Uterine smooth muscle cell (primary cell): ENCODE measurements at places on chromosomes 4 and X. TPM values are rescaled to one million over a fixed set of nuclear protein-coding genes. Genes with fewer than 3 reads are reported as not detected.

Gene PPP4R3C
- not detected in 2 replicates for total RNA-seq

Gene UBQLN2
- 9.1 and 9.3 TPM in 2 replicates for total RNA-seq

Gene MTCP1
- 1.3 and 4.0 TPM in 2 replicates for total RNA-seq

Gene FAT4
- total RNA-seq, result 6.6 and 9.9 TPM in 2 replicates

Gene LPAR4
- 0.12 and 0.22 TPM in 2 replicates for total RNA-seq

Gene BANK1
- 0.44 and 1.00 TPM in 2 replicates for total RNA-seq

Gene GAGE12J
- total RNA-seq, result not detected in 2 replicates

Gene GPR50
- total RNA-seq, result not detected in 2 replicates

Gene TGIF2LX
- not detected in 2 replicates for total RNA-seq

Gene ZFYVE28
- 4.9 and 5.0 TPM in 2 replicates for total RNA-seq

Gene LAP3
- 89.1 and 116 TPM in 2 replicates for total RNA-seq

Gene APOOL
- total RNA-seq, result 7.7 and 9.6 TPM in 2 replicates

Gene CXCL5
- 0.25 and 0.44 TPM in 2 replicates for total RNA-seq

Gene GLUD2
- 1.2 and 2.0 TPM in 2 replicates for total RNA-seq

Gene RS1
- not detected in 2 replicates for total RNA-seq

Gene MND1
- 8.4 and 19.5 TPM in 2 replicates for total RNA-seq

Gene SLC2A9
- 0.33 and 1.4 TPM in 2 replicates for total RNA-seq

Gene GAB3
- 0.77 and 1.4 TPM in 2 replicates for total RNA-seq

Gene CLCN4
- 0.62 and 0.77 TPM in 2 replicates for total RNA-seq

Gene GPR34
- total RNA-seq, result not detected in 2 replicates

Gene HELT
- total RNA-seq, result not detected in 2 replicates

Gene SMIM10
- total RNA-seq, result 5.4 and 5.9 TPM in 2 replicates

Gene ZCCHC18
- total RNA-seq, result 0.55 and 2.0 TPM in 2 replicates

Gene SLC34A2
- not detected in 2 replicates for total RNA-seq

Gene SASH3
- not detected in 2 replicates for total RNA-seq

Gene ARHGEF6
- 9.4 and 12.5 TPM in 2 replicates for total RNA-seq

Gene RAB40A
- under 0.01 and 0.25 TPM in 2 replicates for total RNA-seq

Gene MAGEB2
- total RNA-seq, result not detected in 2 replicates

Gene PLAC8
- total RNA-seq, result 0.25 TPM in 1 of 2 replicates, not detected in the other

Gene TCEAL1
- total RNA-seq, result 17.4 and 31.4 TPM in 2 replicates

Gene PDGFRA
- 152 and 220 TPM in 2 replicates for total RNA-seq

Gene KLHL34
- under 0.01 TPM in 1 of 2 replicates, not detected in the other for total RNA-seq

Gene ADH1A
- not detected in 2 replicates for total RNA-seq

Gene DDX60
- 26.1 and 27.8 TPM in 2 replicates for total RNA-seq

Gene CT45A3
- total RNA-seq, result not detected in 2 replicates

Gene BEX3
- total RNA-seq, result 239 and 345 TPM in 2 replicates

Gene AR
- 9.4 and 16.6 TPM in 2 replicates for total RNA-seq

Gene IBSP
- not detected in 2 replicates for total RNA-seq
